ENCODE measurements at places on chromosomes 4 and X. TPM values are rescaled to one million over a fixed set of nuclear protein-coding genes. Genes with fewer than 3 reads are reported as not detected.
A peak's percentile ranks its signal among the peaks of the same experiment; 100 is the strongest.

Gene ADGRL3
- 0.90 TPM for total RNA-seq

Gene TCEAL2
- not detected for total RNA-seq

Gene CLGN
- 0.38 TPM for total RNA-seq

Gene HSFX4
- not detected for total RNA-seq

Gene PNCK
- total RNA-seq, result 4.4 TPM

Gene GDPD2
- 0.44 TPM for total RNA-seq

Gene FAM9C
- not detected for total RNA-seq

DNA sequence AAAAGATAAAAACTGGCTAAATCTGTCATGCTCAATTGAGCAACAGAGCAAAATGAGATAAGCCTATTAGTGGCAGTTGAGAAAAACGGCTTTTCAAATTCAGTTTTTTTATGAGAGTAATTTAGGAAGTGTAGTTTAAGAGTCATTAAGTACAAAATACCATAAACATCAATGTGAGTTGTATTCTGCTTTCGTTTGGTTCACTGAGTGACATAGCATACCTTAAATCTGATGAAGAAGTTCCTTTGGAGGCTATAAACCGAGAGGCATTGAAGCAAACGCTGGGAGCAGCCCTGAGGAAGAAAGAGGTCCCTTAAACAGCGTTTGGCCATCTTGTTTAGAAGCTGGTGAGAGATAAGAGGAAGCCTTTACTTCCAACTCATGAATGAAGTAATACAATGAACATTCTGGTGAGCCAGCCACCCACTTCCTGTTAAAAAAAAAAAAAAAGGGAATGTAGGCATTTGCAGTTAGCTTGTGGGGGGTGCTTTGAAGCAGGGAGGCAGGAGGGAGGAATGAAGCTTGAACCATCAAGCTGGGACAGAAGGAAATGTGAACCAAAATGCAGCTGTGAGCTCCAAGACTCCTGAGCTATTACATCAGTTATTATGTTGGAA lies 132.3 kb downstream of the ZNF330 start:
- DNase-seq, result no peak

DNA sequence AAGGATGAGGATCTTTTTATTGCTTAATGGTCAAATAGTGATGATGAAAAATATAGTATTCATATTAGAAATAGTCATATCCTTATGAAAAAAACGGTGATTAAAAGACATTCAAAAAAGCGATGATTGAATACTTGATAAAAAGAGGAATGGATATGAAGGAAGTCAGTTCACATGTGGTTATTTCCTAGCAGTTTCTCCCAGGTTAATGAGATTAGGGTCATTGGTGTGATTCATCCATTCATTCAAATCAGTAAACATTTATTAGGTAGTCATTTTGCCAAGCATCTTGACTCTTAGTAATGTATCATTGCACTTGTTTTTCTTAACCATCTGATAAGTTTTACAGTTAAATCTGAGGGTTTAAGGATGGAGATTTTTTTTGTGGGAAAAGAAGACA lies 294.1 kb downstream of the ARHGAP24 start:
- DNase-seq, result no peak

GRCh38 chrX:15631637-15632036 lies 30.9 kb upstream of the ACE2 start:
- DNase-seq, result no peak

DNA sequence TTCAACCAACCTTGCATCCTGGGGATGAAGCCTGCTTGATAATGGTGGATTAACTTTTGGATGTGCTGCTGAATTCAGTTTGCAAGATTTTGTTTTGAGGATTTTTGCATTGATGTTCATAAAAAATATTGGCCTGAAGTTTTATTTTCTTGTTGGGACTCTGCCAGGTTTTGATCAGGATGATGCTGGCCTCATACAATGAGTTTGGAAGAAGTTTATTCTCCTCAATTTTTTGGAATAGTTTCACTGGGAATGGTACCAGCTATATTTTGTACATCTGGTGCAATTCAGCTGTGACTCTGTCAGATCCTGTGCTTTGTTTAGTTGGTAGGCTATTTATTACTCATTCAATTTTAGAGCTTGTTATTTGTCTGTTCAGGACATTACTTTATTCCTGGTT lies 340.3 kb upstream of the TRAM1L1 start:
- DNase-seq, result no peak

DNA sequence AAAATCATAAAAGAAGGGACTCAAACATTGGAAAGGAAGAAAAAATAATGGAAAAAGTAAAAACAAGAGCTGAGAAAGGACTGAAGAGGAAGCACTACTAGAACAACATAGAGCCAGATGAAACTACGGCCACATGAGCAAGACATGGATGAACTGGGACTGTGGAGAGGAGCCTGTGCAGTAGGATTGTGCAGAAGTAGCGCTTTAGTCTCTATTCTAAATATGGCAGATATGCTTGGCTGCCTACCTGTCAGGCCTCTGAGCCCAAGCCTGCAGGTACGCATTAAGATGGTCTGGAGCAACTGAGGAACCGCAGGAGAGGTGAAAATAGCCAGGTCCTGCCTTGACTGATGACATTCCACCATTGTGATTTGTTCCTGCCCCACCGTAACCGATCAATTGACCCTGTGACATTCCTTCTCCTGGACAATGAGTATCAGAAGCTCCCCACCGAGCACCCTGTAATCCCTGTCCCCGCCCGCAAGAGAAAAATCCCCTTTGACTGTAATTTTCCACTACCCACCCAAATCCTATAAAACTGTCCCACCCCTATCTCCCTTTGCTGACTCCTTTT lies 154.3 kb downstream of the CAMK2D start:
- DNase-seq, result no peak

DNA sequence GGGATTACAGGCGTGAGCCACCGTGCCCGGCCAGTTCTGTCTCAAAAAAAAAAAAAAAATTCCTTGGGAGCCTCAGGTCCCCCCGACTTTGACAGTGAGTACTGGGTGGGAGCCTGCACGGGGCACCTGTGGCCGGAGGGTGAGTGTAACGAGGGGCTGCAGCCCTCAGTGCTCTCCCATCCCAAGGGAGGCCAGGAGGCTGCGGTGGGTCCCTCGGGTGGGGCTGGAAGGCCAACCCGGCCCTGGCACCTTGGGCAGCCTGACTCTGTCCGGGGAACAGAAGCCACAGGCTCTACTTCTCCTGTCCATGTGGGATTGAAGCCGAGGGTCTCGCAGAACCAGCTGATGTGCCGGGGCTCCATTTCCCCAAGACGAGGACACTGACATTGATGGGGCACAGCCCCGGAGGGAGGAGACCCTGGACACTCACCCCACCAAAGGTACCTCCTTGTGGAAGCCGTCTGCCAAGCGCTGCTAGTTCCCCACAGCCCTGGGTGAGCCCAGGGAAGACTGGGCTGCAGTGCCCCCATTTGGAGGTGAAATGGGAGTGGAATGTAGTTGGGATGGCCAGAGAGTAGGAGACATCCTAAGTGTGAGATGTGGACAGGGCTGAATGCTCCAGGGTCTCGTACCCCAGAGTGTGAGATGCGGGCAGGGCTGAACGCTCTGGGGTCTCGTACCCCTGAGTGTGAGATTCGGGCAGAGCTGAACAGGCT lies 2.3 kb upstream of the SLC26A1 start:
- DNase-seq, result no peak

DNA sequence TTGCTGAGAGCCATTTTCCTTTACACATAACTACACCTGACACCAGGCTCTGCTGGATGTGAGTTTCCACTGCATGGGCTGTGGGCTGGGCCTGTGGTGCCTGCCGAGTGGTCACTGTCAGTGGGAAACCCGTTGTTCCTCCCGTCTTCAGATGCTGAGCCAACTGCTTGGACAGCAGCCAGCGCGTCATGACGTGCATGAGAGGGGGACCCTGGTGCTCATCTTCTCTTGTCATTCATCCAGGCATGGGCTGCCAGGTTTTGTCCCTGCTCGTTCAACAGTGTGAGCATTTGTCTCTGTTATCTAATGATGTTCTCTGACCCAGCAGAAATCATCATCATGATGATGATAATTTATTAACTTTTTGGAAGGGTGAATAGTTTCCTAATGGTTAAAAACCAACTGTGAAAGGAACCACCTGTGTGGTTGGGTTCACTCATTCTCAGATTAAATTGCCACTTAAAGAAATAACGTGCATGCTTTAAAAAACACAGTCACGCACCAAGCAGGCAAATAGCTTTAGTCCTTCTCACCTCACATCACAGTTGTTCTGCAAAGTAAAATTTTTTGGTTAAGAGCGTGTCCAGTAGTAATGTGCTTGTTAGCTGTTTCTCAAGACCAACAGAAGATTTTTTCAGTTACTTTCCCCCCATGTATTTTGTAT lies 19.9 kb upstream of the CLDN34 start:
- DNase-seq, result no peak

DNA sequence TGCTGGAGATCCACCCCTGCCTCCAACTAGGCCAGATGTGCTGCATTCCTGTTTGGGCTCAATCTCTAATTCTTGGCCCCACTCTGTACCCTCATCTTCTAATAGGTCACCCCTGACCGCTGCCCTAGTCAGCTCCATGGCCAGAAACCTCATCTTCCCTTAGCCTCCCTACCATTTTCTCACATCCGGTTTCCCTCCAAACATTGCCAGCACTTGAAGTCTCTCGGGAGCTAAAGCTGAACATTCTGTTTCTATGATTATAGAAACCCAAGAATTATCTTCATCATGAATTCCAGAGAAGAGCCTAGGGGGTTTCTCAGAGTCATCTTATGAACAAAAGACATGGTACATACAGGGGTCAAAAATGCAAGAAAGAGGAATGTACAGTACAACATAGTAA lies 179.7 kb downstream of the AMELX start:
- DNase-seq, result no peak

DNA sequence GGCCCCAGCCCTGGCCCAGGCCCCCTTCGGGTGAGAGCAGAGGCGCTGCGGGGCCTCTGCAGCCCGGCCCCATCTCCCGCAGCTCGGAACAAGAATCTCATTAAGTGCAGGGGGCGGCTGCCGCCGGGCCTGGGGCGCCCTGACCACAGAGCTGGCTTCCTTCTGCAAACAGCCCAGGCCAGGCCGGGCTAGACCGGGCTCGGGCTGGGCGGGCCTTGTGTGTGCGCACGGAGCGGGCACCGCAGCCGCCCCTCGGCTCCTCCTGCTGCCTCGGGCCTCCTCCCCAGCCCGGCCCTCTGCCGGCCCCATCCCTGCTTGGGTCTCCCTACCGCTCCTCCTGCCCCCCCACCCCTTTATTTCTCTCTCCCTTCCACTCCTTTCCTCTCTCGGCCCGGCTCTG lies 83.3 kb downstream of the EFNB1 start:
- DNase-seq, result no peak

DNA sequence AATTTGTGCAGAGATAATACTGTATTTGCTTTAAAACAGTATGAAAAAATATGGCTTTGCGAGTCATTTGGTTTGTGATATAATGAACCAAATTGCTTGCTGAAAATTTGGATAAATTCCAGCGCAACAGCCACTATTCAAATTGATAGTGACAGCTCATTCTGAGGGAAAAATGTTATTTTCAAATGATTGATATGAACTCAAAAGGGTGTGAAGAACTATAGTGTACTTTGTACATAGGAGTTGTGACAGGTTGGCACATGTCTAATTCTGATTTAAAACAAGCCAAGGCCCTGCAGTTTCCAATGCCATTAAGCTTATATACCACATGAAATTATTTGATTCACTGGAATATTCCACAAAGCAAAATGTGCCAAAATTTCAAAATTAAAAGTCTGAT lies 1628.9 kb upstream of the AGA start:
- no peak for DNase-seq

GRCh38 chrX:104008831-104009230 lies 4.7 kb downstream of the H2BW1 start:
- DNase-seq, result no peak

- no peak for DNase-seq
Observed at GRCh38 chrX:138711399-138712347, at the start of gene FGF13. TSS of gene FGF13 (minus strand) at chrX:138711717. CDS start at chrX:138711003, 714 bp downstream.

DNA sequence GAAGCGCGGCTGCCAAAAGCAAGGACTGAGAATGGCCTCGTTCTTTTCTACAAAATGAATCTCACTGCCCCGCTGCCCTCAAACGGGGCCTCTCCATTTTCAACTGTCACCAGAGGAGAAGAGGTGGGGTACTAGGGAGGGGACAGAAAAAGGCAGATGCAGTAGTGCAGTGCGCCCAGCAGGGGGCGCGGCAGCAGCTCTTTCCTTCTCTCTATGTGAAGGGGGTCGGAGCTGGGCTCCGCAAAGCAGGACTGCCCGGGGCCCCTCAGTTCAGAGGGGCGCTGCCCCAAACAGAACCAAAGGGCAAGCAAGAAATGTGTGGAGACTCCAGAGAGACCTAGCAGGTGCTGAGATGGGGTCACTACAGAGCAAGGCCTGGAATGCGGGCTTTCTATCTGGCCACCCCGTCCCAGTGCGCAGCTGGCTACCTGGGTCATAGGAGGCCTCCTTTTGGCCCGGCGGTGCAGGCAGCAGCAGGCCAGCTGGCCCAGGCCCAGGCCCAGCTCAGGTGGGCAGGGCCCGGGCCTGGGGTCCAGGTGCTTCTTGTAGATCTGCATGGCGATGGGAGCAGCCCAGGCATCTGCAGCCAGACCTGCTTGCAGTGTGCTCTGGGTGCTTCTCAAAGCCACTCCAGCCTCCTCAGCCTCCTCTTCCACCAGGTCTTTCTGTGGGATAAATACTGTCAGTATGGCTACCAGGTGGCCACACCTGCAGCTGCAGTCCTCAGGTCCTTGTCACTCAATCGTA lies 5.9 kb downstream of the IRAK1 start:
- DNase-seq, result peak; percentile 50

GRCh38 chr4:186191200-186192065 lies at the start of gene CYP4V2:
TSS of gene CYP4V2 (plus strand) at chr4:186191567. CDS start at chr4:186191824, 257 bp downstream.
- DNase-seq, result peak; percentile 78

- no peak for DNase-seq
Observed at GRCh38 chr4:173499658-173500535, 30.1 kb downstream of the HAND2 start.

DNA sequence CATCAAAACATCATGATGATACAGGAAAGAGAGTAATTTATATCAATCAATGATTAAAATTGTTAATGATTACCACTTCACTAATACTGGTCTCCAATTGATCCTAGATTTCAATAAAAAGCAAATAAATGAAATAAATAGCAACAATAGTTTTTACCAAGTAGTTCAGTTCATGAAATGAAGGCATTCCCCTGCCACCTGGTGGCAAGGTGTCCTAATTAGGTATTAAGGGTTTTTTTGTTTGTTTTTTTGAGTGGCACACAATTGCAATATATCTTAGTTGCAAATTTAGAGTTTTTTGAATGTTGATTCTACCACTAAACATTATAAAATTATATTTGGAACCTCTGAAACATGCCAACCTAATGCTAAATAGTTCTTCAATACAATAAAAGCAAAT lies 157.4 kb upstream of the PDE5A start:
- DNase-seq, result peak; percentile 25

GRCh38 chr4:125948021-125948420 lies 633.3 kb downstream of the FAT4 start:
- DNase-seq, result no peak

Measured in PC-9 (cell line).